ENCODE measurements at places on chromosomes 7 and 10. TPM values are rescaled to one million over a fixed set of nuclear protein-coding genes. Genes with fewer than 3 reads are reported as not detected.

CAMK2B gene
- total RNA-seq = 2.7 TPM

- DNase-seq = no peak
These were observed 144.2 kb downstream of the JCAD start for GRCh38 chr10:29914986-29915785.

- no peak for DNase-seq
These were observed 175.6 kb downstream of the FAM107B start for GRCh38 chr10:14598809-14599764.

DNA sequence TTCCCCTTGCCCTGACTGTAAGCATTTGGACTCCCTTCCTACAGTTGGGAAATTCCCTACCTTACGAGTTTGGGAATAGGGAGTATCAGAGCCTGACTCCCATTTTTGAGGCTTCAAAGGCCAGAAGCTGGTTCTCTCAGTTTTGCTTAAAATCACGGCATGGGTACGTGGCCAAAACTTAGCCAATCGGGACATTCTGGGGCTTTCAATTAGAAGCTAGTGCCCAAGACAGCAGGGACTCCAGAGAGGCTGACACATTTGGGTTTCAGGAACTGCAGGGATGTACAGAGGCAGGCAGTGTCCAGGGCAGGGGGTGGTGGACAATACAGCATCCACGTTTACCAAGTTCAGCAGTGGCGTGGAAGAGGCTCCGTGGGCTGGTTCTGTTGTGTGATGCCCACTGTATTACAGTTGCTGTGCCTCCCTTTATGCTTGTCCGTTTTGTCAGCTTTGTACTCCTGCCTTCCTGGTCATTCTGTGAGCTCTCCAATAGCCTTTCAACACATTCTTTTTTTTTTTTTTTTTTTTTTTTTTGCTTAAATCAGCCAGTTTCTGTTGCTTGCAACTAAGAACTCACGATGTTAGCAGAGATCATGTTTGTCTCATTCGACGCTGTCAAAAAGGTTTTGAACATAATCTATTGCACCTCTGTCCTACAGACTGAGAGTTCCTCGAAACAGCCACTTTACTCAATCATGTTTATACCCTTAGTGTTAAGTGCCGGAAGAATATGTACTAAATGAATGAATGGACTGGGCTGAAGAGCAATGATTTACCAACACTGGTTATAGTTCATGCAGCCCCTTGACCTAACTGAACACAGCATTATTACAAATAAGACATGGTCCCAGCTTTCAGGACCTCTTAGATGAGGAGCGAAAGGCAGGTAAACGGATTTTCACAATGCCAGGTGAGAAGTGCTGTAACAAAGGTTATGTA is 1.1 kb downstream of the GGCT start:
- no peak for DNase-seq

DLX6 gene
- not detected for total RNA-seq

DNA sequence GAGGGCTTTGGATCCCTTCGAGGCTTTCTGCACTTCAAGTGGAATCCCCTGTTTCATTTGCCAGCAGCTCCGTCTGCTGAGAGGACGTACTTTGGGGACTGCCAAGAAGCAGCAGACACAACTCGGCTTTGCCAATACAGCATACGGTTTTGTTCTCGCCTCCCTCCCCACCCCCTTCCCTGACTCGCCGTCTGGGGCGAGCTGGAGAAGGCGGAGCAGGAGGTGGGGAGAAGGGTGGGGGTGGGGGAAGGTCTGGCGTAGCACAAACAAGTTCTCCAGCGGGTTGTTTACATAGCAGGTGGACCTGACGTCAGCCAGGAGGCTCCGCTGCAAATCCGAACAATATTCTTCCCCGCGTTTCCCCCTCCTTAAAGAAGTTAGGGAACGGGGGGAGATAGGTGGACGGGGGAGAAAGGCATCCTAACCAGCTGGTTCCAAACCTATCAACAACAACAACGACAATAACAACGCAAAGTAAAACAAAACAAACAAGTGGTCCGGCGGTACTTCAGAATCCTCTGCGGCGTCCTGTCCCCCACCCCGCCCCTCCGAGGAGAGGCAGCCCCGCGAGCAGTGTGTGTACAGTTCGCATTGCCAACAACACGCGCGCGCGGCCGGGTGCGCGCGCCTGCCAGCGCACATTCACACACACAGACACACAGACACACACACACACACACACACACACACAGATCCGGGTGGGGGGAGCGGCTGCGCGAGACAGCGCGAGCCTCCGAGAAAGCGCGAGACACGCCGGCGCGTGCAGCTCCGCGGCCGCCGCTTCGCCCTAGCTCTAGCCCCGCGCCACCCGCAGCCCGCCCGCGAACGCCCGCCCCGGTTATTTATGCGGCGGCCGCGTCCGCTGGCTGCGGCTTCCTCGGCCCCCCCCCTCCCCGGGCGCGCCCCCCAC is 167.0 kb upstream of the PPP1R3A start:
- DNase-seq = no peak

- DNase-seq = no peak
These were observed 170.0 kb downstream of the ELAPOR2 start for GRCh38 chr7:86889501-86889900.

DNA sequence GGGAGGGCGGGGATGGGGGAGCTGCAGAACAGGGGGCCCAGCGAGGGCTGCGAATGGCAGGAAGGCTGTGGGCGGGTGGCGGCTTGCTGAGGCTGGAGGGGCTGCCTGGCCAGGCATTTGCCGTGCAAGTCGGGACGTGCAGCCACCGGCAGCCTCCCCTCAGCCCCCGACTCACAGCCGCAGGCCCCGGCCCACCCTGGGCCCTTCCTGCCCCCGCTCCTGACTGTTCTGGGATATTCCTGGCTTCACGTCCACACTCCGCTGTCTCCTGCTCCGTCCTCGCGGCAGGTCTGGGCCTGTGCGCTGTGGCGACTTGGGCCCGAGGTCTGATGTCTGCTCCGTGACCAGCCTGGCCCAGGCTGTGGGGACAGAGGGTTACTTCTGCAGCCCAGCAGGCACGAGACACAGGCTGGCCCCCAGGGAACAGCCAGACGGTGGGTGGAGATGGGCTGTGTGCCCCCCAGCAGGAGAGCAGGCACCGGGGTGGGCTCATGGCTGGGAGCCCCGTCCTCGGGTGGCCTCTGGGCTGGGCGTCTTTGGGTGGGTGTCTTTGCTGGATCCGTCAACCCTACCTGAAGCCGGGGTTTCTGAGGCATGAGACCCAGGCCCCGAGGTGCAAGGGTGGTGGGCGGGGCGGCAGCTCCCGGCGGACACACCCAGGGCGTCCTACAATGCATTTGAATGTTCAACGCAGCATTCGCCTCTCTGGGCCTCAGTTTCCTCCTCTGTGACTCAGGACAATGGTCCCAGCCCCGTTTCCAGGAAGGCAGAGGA is 86.5 kb downstream of the FOXL3 start:
- no peak for DNase-seq

FGFBP3 gene
- 0.28 TPM for total RNA-seq

GRCh38 chr7:49527182-49527581 is 246.3 kb upstream of the VWC2 start:
- no peak for DNase-seq

DNA sequence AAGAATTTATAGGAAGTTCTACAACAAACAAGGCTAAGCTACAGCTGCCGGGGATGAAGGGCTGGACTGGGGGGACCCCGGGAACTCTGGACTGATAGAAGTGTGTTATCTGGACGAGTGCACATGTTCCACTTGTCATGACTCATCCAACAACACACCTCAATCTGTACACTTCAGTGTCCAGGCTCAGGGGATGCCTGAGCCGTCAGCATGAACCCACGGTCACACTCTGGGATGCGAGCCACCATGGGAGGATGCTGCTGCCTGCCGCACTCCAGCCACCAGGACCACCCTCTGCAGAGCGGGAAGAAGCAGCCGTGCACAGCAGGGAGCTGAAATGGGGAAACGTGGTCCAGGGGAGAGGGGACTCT is 67.5 kb downstream of the MAD1L1 start:
- no peak for DNase-seq

SEMA3D gene
- total RNA-seq = 0.95 TPM

All from pulmonary artery endothelial cell (primary cell).